ENCODE measurements at places on chromosomes 4 and X.

DNA sequence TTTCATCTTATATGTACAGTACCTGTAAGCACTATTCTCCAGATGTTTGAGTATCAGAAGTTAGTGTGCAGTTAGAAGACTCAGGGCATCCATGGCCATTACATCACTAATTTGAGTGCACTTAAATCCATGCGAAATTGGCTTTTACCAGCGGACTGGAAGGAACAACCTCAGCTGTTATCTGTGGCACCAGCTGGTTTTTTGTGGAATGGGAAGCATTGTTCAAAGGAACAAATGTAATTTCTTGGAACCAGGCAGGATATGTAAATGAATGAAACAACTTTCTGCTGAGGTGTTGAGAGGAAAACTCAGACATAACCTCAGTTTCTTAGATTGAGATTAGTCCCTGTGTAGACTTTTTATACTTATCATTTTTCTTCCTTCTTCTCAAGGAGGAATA, 60.2 kb downstream of the PDGFRA start:
- no peak for DNase-seq

- peak; percentile 49 for DNase-seq
Measured at GRCh38 chr4:48093991-48094416, 40.0 kb downstream of the TXK start.

DNA sequence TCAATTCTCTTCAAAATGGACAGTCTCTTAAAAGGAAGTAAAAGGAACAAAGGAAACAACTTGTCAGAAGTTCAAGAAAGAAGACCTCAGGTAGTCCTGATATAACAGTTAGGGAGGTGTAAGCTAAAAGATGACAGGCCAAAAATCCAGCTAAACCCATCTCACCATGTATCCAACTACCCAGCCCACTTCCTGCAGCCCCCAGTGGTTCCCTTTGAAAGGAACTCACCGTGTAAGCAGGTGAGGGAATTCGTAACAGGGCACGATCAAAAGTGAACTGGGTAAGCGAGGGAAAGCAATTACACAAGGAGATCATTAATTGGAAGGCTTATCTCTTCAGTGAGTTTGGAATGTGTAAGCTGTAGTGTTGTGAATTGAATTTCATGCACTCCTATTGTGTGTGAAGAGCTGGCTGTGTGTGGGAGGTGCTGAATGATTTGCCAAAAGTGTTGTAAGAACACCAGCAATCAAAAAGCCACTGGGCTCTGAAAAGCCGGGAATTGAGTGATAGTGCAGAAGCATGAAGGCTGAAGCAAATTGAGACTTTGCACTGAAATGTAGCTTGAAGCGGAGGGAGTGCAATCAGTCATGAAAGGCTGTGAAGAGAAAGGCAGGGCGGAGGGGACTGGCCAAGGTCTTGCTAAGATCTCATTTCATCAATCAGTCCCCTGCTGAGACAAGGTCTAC, 914.2 kb upstream of the LCORL start:
- DNase-seq: no peak

DNA sequence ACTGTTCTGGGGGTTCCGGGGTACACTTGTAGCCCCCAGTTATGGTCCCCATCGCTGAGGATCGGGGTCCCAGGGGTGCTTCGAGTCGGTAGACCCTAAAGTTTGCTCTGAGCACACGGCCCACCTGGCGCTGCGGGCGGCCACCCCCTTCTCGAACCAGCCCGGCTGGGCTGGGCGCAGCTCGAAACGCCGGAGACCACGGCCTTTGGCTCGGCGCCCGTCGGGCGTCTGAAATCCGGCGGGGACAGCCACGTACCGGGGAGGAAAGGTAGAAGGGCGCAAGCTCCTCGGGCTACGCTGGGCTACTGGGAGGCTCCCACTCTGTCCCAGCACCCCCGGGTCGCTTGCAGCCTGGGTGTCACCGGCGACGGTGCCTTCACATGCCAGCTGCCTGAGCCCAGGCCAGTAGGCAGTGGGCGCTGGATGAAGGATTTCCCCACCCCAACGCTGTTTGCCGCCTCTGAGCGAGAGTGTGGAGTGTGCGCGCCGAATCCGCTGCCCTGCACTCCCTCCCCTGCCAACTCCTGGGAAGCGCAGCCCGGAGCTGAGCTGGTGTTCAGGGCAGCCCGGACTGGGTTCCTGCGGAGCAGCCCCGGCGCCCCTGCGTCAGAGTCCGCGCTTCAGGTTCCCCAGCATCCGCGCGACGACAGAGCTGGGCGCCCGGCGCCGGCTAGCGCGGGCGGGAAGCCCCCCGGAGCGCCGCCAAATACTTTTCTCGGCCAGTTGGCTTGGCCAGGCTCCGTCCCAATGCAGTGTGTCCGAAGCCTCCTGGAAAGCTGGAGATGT, 637 bp downstream of the MAMLD1 start:
- peak; percentile 39 for DNase-seq

- no peak for DNase-seq
Measured at GRCh38 chrX:128897621-128898020, 625.7 kb downstream of the SMARCA1 start.

GRCh38 chrX:134821370-134821769, 163.1 kb upstream of the PLAC1 start:
- no peak for DNase-seq

DNA sequence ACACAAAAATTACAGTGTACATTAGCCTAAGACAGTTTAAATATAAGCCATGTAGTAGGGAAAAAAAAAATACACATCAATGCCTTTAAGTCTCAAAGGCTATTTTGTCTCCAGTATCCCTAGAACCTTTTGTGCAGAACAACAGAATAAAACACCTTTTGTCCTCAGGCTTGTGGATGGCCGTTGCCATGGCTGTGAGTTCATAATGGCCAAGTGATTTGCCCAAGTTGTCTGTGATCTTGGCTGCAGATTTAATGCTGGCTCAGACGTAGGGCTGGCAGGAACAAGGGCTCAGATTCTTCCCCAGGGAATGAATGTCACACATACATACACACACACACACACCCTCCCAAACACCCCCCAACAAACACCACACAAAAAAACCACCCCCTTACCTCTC, 25.3 kb downstream of the GPM6B start:
- DNase-seq: no peak

DNA sequence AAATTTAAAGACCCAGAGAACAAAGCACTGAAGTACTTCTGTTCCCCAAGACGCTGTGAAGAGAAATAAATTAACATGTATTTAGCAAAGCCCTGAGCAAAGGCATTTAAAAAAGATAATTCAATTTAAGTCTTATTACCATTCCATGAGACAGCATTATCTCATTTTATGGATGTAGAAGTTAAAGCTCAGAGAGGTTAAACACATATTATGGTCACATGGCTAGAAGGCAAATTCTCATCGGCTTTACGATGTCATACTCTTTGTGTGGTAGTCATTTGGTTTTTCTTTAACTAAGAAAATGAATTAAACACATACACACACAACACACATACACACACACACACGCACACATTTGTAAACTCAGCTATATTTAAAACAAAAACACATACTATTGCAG, 262.7 kb downstream of the HS3ST1 start:
- DNase-seq: no peak

- no peak for DNase-seq
Measured at GRCh38 chr4:46975812-46976553, 17.4 kb downstream of the GABRA4 start.

GRCh38 chr4:1216869-1217294, 32.0 kb downstream of the CTBP1 start:
- no peak for DNase-seq

- no peak for DNase-seq
Measured at GRCh38 chrX:40524423-40524822, 56.3 kb upstream of the ATP6AP2 start.

DNA sequence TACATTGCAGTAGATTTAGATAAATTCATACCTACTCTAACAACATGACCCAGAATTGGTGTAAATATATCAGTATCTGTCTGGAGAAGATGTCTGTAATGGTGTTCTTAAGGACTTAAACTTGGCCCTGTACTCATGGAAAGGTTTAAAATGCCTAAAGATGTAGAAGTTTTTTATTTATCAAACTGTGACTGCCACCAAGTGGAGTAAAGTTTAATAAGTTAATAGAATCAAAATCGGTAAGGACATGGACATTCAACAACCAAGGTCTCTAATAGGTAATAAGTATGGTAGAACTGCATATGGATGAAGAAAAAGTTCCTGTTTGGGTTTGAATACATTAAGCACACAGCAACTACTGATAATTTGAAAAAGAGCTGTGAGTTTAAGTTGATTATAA, 474.0 kb upstream of the NDST3 start:
- peak; percentile 54 for DNase-seq

GRCh38 chr4:148141501-148141900, 300.7 kb downstream of the NR3C2 start:
- DNase-seq: no peak

GRCh38 chr4:108681321-108681809, 31.0 kb downstream of the OSTC start:
- DNase-seq: no peak

DNA sequence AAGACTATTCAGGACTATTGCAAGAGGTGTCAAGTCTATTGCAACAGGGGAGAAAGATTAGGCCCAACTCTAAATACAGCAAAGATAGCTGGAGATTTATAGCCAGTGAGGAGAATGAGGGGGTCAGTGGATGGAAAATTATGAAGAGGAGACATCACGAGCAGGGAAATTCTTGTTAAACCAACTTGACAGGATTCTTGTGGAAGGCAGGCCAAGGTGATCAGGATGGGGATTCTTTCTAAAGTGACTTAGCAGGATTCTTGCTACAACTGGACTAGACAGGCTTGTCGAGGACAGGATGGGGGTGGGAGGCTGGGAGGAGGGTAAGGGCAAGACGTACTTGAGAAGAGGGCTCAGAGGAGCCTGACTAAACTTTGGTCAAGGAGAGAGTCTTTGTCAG, 89.0 kb downstream of the PHEX start:
- no peak for DNase-seq

GRCh38 chr4:89364541-89364940, 56.9 kb upstream of the GPRIN3 start:
- no peak for DNase-seq

- peak; percentile 16 for DNase-seq
Measured at GRCh38 chr4:147768113-147768512, 36.2 kb downstream of the ARHGAP10 start.

GRCh38 chr4:110898290-110898689, 275.4 kb upstream of the PITX2 start:
- DNase-seq: peak; percentile 43

- no peak for DNase-seq
Measured at GRCh38 chrX:49932791-49933190, 10.4 kb downstream of the CLCN5 start.

DNA sequence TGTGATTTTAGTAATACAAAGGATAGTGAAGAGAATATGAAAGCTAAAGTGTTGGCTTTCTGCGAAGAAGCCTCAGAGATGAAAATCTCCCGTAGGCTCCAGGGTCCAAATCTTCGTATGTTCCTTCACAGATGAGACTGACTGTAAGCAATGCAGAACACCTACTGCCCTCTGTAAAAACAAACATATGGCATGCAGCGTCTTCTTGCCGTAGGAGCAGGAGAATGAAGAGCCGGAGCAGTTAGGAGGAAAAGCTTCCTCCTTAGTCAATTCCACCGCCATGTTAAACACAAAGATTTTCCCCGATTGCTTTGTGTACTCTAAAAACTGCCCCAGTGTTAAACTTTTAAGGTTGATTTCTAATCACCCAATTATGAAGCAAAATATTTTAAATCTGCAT, 22.5 kb downstream of the RWDD4 start:
- DNase-seq: no peak

GRCh38 chr4:16259889-16260246, 33.6 kb upstream of the TAPT1 start:
- no peak for DNase-seq

DNA sequence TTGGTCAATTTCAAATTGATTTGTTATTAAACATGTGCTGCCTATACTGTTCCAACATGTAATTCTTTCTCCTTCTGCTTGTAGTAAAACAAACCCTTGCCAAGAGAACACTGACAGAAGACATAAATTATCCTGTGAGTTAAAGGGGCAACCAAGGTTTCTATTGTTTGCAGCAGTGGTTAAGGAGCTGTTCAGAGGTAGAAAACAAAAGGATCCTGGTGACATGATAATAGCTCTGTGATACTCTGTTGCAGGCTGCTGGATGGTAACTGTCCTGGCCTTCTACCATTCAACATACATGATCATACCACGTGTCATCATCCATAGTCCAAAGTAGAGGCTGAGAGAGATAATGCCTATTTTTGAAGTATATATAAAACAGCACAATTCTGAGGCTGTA, 75.8 kb upstream of the F9 start:
- no peak for DNase-seq

GRCh38 chr4:186472948-186473347, 82.4 kb downstream of the MTNR1A start:
- DNase-seq: peak; percentile 30

DNA sequence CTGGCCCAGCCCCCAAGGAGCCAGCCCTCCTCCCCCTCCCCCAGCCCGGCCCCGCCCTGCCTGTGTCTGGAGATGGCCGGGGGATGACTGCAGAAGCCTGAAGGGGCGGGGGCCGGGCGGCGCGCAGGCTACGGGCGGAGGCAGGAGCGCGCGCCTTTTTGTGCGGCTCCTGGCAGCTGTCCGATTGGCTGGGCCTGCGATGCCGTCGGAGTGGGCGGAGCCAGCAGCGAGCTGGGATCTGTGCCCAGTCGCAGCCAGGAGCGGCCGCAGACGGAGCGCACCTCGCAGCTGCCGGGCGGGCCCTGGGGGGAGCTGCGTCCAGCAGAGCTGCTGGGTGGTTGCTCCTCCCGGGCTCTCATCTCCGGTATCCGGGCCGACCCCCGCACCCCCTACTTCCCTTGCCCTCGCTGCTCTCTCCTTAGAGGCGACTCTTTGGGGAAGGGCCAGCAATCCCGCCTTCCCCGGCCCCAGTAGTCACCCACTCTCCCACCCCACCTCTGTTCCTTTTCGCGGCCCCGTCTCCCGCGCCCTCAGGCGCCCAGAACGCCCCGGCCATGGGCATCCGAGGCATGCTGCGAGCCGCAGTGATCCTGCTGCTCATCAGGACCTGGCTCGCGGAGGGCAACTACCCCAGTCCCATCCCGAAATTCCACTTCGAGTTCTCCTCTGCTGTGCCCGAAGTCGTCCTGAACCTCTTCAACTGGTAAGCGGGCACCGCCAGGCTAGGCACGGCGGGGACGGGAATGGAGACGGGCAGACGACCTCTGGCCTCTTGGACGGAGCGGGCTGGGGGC, at the start of gene GABRQ:
GABRQ (plus strand) TSS at position 247 of the 794 bp plus-strand sequence; CDS start at position 555, 308 bp downstream.
- DNase-seq: no peak

DNA sequence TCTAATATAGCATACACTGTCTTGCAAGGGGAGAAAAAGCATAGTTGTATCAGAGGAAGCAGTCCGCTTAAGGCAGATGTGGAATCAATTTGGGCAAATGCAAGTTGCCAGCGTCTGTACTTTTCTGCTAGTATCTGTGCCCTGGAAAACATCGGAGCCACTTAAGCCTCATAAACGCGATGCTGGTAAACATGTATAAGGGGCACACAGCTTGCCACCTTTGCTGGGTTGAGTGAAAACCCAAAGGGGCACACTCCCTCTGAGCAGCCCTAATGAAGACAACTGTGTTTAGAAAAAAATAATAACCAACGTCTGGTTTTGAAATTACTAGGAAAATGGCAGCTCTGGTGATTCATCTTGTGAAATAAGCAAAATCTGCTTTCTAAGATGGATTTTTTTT, 24.3 kb downstream of the SMIM20 start:
- no peak for DNase-seq

GRCh38 chr4:18689308-18690115, 668.0 kb upstream of the LCORL start:
- DNase-seq: peak; percentile 51

- DNase-seq: no peak
Measured at GRCh38 chr4:181004056-181004455, 1239.1 kb upstream of the TENM3 start.
